ENCODE measurements at places on chromosomes 2 and 18. TPM values are rescaled to one million over a fixed set of nuclear protein-coding genes. Genes with fewer than 3 reads are reported as not detected.

- no peaks in the 10 kb centered on the region for H3K27me3 ChIP-seq
- no peaks in the 10 kb centered on the region for H3K4me1 ChIP-seq
- H3K4me3 ChIP-seq: no peak overlapping the region
- no peaks in the 10 kb centered on the region for H3K36me3 ChIP-seq
- no peak for DNase-seq
These were observed 405.5 kb downstream of the PARD3B start for GRCh38 chr2:204950695-204951346.

- H3K4me3 ChIP-seq: no peak overlapping the region
- no peaks in the 10 kb centered on the region for H3K4me1 ChIP-seq
- peaks cover 23% of the 10 kb centered on the region for H3K27me3 ChIP-seq
- peak; percentile 17 for DNase-seq
- no peaks in the 10 kb centered on the region for H3K36me3 ChIP-seq
These were observed 247.1 kb upstream of the SALL3 start for GRCh38 chr18:78732273-78733210.

DNA sequence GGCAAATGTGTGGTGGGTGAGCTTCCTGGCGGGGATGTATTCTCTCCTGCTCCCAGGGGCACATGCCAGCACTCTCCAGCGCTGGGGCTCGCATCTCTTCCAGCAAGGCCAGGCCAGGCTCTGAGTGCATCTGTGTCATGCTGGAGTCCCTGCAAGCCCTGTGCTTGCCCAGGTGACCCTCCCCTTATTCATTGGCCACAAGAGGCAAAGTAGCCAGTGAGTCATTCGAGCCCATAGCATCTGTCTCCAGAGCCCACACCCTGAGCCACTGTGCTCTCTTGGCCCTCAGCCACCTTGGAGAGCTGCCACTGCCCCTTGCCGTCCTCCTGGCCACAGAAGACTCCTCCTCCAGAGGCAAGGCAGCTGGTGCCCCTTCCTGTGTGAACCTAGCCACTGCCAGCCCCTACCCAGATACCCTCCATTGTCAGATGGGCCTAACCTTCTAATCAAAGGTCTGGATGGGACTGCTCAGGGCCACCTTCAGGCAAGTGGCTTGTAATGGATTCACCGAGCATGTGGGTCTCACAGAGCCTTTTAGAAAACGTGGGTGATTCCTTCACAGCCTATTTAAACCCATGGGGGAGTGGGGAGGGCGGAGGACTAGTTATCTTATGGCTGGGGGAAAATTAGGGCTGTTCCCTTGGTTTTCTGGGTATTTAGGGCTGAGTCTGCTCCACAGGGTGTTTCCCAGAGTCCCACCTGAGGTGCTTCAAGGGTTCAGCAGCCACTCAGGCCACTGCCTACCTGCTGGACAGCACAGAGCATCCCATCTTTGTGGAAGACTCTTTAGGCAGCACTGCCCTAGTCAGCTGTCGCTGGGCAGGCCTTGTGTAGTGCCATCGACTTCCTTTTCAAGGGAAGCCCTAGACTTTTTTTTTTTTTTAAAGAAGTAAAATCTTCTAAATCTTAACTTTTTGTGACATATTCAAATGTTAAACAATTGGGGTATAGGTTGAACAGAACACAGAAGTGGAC, 137.4 kb downstream of the ACOXL start:
- H3K27ac ChIP-seq: no peak overlapping the region
- DNase-seq: no peak
- no peaks in the 10 kb centered on the region for H3K27me3 ChIP-seq
- no peaks in the 10 kb centered on the region for H3K4me1 ChIP-seq

GRCh38 chr18:60541661-60542060, 169.1 kb upstream of the MC4R start:
- no peak overlapping the region for H3K27ac ChIP-seq
- DNase-seq: no peak

- H3K36me3 ChIP-seq: no peaks in the 10 kb centered on the region
- H3K4me3 ChIP-seq: no peak overlapping the region
- H3K4me1 ChIP-seq: peaks cover 11% of the 10 kb centered on the region
- no peak for DNase-seq
- no peaks in the 10 kb centered on the region for H3K27me3 ChIP-seq
- H3K27ac ChIP-seq: no peak overlapping the region
These were observed 53.6 kb upstream of the UGP2 start for GRCh38 chr2:63788071-63788470.

- no peak overlapping the region for H3K27ac ChIP-seq
- no peaks in the 10 kb centered on the region for H3K4me1 ChIP-seq
- H3K36me3 ChIP-seq: no peaks in the 10 kb centered on the region
These were observed 115.1 kb downstream of the DTNB start for GRCh38 chr2:25558262-25558661.

GRCh38 chr2:23478933-23479683, 94.1 kb downstream of the KLHL29 start:
- H3K27ac ChIP-seq: peak overlapping the region; percentile 74
- H3K36me3 ChIP-seq: no peaks in the 10 kb centered on the region
- peaks cover 24% of the 10 kb centered on the region for H3K4me1 ChIP-seq

GRCh38 chr18:63820694-63821093, 45.5 kb downstream of the SERPINB7 start:
- no peaks in the 10 kb centered on the region for H3K36me3 ChIP-seq
- no peak for DNase-seq

GRCh38 chr2:234951664-234952269, at the start of gene SH3BP4:
Gene SH3BP4, plus strand, starts transcription at chr2:234952017. Its CDS starts 82,986 bp downstream, at chr2:235035003.
- no peaks in the 10 kb centered on the region for H3K36me3 ChIP-seq
- H3K4me1 ChIP-seq: peaks cover 38% of the 10 kb centered on the region
- no peaks in the 10 kb centered on the region for H3K27me3 ChIP-seq

- DNase-seq: peak; percentile 64
- H3K27me3 ChIP-seq: no peaks in the 10 kb centered on the region
- H3K4me1 ChIP-seq: no peaks in the 10 kb centered on the region
- no peak overlapping the region for H3K4me3 ChIP-seq
These were observed 60.0 kb upstream of the OTOS start for GRCh38 chr2:240200230-240201051.

DNA sequence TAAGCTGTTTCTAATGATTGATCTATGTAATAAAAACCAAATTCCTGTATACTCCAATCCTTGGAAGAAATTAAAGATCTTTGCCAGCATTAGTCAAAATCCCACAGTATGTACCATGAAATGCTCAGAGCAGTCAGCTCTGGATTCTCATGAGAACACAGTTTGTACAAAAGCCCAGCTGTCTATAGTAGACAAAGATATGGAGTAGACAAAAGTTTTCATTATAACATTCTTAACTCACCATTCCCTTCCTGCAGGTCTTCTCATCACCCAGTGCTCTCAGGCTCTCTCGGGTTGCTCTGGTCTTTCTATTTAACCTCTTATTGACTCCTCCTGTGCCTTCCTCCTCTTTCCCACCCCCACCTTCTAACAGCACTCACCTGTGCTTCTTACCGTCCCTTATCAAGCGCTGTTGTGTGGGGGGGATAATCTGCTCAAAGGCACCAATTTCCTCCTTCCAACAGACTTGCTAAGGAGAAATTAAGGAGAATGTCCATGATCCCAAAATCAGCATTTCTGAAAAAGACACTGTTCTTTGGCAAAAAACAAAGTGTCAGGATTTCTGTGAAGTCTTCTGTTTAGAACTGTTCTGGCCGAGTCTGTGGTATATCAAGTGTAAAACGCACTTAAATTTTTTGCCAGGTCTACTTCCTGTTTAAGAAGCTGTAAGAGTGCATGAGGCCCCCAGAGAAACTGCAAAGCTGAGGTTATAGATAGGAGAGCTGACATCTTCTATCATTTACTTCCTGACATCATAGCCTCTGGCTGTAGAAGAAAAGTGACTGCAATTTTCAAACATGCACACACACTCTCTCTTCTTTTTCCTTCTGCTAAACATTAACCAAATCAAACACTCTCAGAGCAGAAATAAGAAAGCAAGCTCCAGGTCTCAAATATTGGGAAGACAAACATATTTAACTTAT, 144.1 kb downstream of the EVA1A start:
- no peaks in the 10 kb centered on the region for H3K4me1 ChIP-seq
- no peak overlapping the region for H3K4me3 ChIP-seq
- no peak for DNase-seq

DNA sequence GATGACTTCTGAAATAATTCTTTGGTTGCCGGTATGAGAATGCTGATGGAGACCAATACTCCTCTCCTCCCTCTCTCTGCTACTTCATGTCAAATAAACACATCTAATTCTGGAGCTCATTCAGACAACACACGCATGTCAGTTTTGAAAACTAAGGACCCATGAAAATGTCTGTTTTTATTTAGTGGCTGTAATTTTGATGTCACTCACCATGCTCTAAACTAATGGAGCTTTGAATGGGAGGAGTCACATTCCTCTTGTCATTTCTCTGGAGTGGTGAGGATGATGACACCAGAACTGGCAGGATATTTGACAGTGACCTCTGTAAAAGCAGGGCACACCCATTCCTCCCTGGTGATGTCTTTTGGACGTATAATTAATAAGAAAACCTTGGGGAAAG, 163.0 kb downstream of the PHLPP1 start:
- H3K36me3 ChIP-seq: no peaks in the 10 kb centered on the region
- H3K4me3 ChIP-seq: no peak overlapping the region
- peaks cover 16% of the 10 kb centered on the region for H3K4me1 ChIP-seq
- H3K27ac ChIP-seq: no peak overlapping the region
- DNase-seq: no peak

GRCh38 chr18:9722691-9723090, 14.6 kb downstream of the RAB31 start:
- no peaks in the 10 kb centered on the region for H3K4me1 ChIP-seq
- DNase-seq: no peak
- no peak overlapping the region for H3K27ac ChIP-seq

GRCh38 chr2:19764998-19765397, 136.8 kb downstream of the TTC32 start:
- H3K4me1 ChIP-seq: peaks cover 17% of the 10 kb centered on the region
- no peaks in the 10 kb centered on the region for H3K27me3 ChIP-seq
- H3K4me3 ChIP-seq: no peak overlapping the region
- no peak for DNase-seq
- H3K27ac ChIP-seq: no peak overlapping the region

DNA sequence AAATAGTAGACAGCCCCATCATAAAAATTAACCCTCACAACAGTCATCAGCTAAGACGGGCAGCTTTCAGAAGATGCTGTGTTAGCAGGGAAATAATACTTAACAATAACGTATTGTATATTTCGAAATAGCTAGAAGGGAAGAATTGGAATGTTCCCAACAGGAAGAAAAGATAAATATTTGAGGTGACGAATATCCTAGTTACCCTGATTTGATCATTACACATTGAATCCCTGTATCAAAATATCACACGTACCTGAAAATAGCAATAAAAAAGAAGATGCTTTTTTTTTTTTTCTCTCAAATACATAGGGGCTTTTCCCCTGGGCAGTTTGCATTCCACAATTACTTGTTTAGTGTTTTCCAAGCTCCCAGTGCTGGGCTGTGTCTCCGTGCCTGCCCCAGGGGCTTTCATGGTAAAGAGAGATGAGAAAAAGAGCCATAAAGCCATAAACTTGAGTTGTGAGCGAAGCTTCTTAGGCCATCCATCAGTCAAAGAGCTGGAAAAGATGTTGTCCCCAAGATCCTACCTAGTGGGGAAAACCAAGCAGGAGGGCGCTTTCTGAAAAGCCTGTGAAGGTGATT, 183.0 kb upstream of the REV1 start:
- no peak overlapping the region for H3K4me3 ChIP-seq
- no peak for DNase-seq
- no peaks in the 10 kb centered on the region for H3K4me1 ChIP-seq
- H3K36me3 ChIP-seq: no peaks in the 10 kb centered on the region

DNA sequence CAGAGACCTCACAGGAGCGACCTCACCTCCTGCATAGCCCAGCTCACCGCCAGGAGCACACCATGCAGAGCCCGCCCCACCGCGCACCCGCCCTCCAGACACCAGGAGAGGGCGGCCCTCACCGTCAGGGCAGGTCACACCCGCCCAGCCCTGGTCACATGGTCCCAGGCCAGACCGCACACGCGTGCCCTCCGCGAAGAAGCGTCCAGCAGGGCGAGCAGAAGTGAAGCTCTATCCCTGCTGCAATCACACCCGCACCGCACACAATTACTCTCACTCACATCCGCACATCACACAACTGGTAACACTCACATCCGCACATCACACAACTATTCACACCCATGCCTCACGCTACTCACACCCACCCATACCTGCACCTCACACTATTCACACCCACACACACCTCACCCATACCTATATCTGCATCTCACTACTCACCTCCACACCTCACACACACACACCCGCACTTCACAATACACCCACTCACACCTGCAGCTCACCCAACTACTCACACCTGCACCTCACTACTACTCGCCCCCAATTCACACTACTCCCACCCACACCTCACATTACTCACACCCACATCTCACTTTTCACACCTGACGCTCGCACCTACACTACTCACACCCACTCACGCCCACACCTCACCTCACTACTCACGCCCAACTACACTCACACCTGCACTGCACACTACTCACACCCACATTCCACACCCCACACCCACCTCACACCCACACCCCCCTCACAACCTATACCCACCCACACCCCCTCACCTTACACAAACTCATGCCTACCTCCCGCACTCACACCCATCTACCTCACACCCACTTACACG, 242.0 kb downstream of the HDAC4 start:
- H3K4me3 ChIP-seq: no peak overlapping the region
- H3K27ac ChIP-seq: peak overlapping the region; percentile 58
- peak; percentile 61 for DNase-seq
- peaks cover 8% of the 10 kb centered on the region for H3K4me1 ChIP-seq

Gene SLC5A7
- total RNA-seq: 1.8 TPM

Gene OTX1
- not detected for total RNA-seq
